ENCODE measurements at places on chromosomes 7 and 10.
A peak's percentile ranks its signal among the peaks of the same experiment; 100 is the strongest.

- DNase-seq: no peak
Observed at GRCh38 chr7:111232249-111233084, 141.5 kb downstream of the LRRN3 start.

- DNase-seq: peak; percentile 9
Observed at GRCh38 chr10:45373003-45373575, 927 bp upstream of the ALOX5 start.

DNA sequence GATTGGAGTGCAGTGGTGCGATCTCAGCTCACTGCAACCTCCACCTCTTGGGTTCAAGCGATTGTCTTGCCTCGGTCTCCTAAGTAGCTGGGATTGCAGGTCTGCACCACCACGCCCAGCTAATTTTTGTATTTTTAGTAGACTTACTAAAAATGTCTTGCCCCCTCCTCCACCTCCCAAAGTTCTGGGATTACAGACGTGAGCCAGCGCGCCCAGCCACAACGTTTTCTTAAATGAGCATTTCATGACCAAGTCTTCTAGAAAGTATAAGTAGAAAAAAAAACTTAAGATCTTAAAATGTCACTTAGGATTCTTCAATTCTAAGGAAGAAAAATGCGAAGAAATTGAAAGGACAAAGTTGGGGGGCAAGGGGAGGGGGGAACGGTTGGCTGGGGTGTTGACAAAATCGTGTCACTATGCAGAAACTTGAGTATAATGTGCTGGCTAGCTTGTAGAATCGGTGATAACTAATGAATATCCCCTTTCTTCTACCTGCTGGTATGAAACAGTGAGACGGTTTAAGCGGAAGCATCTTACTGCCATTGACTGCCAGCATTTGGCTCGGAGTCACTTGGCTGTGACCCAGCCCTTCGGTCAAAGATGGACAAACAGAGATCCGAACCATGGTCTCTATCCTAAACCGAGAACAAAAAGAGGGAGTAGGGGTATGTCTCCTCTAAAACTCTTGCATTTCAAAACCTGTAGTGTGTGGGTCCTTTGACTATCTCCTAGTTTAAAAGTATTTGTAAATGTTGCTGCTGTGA is 12.7 kb downstream of the FBH1 start:
- no peak for DNase-seq

DNA sequence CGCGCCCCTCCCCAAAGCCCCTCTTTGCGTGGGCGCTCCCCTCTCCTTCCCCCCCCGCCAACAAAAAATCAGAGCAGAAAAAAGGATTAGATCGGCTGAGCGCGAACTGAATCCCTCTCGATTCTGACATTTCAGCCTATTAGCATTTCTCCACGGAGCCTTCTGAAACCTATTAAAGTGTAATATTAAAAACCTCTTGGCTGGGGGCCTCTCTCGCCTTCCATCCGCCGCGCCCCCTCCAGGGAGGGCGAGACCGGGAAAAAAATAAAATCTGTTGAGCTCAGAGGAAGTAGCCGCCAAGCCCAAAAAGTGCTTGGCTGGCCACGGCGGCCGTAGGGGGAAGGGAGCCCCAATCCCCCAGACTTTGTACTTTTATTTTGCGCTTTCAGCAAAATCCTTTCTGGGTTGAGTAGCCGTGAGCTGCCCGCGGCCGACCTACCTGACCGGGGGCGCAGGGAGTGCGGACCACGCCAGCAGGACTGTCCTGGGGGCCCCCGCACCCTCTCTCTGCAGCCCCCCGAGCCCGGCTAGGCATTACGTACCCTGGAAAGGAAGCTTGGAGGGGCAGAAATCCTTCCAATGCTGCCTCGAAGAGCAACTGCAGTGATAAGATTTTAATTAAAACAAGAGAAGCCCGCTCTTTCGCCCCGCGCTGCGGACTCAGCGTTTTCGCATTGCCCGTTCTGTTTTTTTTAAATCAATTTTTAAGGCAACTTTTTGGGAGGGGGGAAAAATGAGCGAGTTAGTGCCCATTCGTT is 1.3 kb upstream of the TNRC18 start:
- no peak for DNase-seq

DNA sequence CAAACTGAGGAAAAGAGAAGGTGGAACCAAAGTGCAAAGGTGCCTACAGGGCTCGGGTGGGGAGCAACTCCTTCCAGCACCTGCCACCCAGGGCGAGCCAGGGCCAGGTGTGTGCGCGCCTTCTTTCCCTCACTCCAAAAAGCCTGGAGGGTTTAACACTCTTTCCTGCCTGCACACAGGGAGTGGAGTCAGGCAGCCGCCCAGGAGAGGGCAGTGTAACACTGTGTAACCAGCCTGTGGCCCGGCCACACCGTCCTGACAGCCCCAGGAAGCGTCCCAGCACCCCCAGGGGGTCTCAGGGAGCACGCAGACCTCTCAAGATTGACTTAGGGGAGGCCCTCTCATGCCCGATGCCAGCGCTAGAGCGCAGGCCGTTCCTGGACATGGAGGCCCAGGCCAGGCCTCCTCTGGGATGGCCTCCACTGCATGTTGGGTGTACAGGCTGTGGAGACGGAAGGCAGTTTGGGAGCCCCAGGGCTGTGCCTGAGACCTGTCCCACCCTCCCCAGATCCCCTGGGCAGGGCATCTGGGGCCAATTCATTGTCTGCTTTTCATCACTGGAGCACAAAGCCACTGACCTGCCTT is 13.4 kb downstream of the BRI3 start:
- DNase-seq: peak; percentile 49

GRCh38 chr7:36287371-36288241 is 102.1 kb upstream of the ANLN start:
- DNase-seq: no peak

DNA sequence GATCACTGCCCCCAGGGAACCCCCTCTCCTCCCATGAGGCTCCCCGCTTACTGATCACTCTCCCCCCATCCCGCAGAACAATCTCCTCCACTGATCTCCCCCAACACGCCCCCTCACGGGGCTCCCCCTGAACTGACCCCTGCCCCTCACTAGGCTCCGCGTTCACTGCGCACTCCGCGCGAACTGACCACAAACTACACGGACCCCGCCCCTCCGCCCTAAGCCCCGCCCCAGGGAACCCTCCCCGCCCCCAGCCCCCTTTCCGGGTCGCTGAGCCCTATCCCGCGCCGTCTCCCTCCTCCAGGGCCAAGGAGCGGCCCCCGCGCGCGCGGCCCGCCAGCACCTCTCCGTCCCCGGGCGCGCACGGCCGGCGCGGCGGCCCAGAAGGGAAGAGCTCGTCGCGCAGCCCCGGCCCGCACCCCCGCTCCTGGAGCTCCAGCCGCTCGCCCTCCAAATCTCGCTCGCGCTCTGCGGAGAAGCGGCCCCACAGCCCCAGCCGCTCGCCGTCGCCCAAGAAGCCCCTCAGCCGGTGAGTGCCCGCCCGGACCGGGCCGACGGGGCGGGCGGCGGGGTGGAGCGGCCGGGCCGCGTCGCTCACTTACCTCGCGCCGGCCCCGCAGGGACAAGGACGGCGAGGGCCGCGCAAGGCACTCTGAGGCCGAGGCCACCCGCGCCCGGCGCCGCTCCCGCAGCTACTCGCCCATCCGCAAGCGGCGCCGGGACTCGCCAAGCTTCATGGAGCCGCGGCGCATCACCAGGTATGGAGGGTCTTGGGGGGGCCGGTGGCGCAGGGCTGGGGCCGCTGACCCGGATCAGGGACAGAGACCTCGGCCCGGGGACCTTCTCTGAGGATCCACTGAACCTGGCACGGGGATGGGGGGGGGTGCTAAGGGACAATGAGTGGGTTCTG is 19.9 kb upstream of the HSPB1 start:
- no peak for DNase-seq

GRCh38 chr10:113020475-113020753 is 70.4 kb downstream of the TCF7L2 start:
- no peak for DNase-seq

DNA sequence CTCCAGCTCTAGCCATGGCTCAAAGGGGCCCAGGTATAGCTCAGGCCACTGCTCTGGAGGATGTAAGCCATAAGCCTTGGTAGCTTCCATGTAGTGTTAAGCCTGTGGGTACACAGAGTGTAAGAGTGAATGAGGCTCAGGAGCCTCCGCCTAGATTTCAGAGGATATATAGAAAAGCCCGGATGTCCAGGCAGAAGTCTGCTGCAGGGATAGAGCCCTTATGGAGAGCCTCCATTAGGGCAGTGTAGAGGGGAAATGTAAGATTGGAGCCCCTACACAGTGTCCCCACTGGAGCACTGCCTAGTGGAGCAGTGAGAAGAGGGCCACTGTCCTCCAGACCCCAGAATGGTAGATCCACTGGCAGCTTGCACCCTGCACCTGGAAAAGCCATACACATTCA is 240.8 kb upstream of the KLF14 start:
- DNase-seq: no peak

- no peak for DNase-seq
Observed at GRCh38 chr10:32153931-32154330, 97.7 kb upstream of the KIF5B start.

DNA sequence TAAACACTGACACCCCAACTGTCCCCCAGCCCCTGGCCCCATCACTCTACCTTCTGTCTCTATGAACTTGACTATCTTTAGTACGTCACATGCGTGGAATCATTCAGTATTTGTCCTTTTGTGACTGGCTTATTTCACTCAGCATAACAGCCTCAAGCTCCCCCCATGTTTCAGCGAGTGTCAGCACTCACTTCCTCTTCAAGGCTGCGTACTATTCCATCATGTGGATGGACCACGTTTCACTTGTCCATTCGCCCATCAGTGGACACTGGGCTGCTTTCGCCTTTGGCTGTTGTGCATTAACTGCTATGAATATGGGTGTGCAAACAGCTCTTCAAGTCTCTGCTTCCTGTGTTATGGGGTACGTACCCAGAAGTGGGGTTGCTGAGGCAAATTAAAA is 100.7 kb downstream of the PTPRN2 start:
- no peak for DNase-seq

DNA sequence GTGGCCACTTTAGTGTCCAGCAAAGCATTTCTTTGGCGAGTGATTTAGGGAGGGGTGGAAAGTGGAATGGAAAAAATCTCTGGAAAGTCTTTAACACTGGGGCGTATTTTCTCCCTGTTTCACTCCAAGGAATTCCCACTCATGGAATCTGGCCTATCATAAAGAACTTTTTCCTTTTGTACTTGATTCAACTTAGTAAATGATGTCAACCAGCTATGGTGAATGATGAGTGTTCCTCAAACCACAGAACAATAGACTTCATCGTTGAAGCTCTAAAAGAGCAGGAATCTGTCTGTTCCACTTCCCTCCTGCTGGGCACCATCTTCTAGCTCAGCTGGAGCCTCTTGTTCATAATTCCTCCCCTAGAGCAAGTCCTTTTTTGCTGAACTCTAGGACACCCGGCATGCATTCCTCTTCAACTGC is 66.5 kb downstream of the EPDR1 start:
- no peak for DNase-seq

- DNase-seq: no peak
Observed at GRCh38 chr10:7527468-7527867, 116.6 kb upstream of the SFMBT2 start.

- DNase-seq: no peak
Observed at GRCh38 chr7:146874722-146875121, 758.1 kb downstream of the CNTNAP2 start.

- DNase-seq: peak; percentile 28
Observed at GRCh38 chr10:112952282-112953173, 2.5 kb downstream of the TCF7L2 start.

DNA sequence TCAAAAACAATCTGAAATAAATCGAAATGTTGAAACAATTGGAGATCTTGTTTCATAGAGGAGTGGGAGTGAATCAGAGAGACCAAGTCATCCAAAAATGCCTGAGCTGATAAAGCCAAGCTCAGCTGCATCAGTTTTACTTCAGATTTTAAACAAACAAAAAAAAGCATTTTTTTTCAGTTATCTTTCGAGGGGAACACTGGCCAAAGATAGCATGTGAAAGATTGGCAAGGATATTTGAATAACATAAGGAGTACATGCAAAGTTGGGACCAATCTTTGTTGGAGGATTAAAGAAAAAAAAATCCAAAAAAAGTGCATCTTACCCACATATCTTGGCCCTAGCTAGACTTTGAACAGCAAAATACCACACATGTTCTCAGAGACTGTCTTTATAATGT is 47.2 kb downstream of the RHOBTB1 start:
- no peak for DNase-seq

- DNase-seq: no peak
Observed at GRCh38 chr10:95782318-95782717, 26.4 kb downstream of the ENTPD1 start.

- no peak for DNase-seq
Observed at GRCh38 chr10:132078746-132079345, 13.1 kb downstream of the JAKMIP3 start.

DNA sequence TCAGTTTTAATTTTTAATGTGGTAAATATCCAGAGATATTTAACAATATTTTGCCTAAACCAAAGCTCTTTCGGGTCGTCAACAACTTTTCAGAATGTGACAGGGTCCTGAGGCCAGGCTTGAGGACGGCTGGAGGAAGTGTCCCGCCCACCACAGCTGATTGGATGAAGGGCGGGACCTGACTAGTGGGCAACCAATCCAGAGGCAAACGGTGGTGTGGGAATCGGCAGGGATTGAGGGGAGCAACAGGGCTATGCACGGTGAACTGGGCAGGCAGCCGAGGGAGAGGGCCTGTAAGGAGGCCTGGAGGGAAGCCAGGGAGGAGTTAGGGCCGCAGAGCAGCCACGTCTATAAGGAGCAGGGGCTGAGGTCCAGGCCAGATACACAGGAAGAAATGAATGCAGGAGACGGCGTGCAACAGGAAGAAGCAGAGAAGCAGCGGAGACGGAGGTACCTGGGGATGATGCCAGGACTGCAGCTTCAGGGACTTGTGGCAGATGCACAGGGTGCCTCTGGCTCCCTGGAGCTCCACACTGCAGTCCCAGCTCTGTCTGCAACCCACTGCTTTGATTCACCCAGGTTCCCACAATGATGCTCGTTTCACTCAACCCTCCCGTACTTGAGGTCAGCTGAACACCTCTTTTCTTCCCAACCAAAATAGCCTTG is 46.1 kb upstream of the ZMIZ1 start:
- peak; percentile 64 for DNase-seq

GRCh38 chr7:82740246-82740848 is 296.8 kb upstream of the CACNA2D1 start:
- peak; percentile 76 for DNase-seq

DNA sequence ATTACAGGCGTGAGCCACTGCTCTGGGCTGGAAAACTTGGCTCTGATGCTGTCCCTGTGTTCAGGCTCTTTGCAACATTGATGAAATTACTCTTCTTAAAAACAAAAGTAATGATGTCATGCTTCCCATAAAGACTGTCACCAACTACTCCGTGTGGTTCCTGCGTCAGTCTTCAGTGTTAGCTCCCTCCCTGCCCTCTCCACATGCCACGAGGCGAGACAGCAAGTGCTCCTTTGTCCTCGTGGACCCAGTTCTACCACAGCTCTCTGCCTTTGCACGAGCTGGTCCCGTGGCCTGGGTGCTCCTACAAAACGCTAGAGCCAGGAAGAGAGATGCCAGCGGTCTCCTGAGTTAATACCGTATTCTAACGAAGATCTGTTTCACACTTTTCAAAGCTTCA is 194.5 kb downstream of the SDK1 start:
- peak; percentile 48 for DNase-seq

- DNase-seq: no peak
Observed at GRCh38 chr7:140726281-140726680, 29.8 kb downstream of the NDUFB2 start.

- no peak for DNase-seq
Observed at GRCh38 chr10:98172495-98172894, 38.0 kb downstream of the R3HCC1L start.
